ENCODE measurements at places on chromosomes 5 and 9.

- no peak for DNase-seq
These were observed 33.7 kb upstream of the MVB12B start for GRCh38 chr9:126292736-126293521.

DNA sequence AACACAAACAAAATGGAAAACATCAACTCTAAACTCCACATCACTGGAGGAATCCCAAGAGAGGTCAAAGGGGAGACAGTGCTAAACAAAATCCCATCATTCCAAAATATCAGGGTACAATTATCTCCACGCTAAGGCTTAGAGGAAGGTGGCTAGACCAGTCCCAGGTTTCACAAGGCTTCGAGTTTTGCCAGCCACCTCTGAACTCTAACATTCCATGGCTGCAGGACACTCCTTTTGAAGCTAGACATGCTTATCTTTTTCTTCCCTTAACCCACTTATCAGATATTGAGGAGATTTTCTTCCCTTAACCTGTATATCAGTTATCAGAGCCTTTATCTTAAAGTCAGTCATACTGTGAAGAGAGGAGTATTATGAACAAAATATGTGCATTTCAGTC, 53.3 kb downstream of the GLDC start:
- DNase-seq: no peak

- no peak for DNase-seq
These were observed 91.1 kb downstream of the NR6A1 start for GRCh38 chr9:124680049-124680448.

- no peak for DNase-seq
These were observed 68.1 kb upstream of the GGTA1 start for GRCh38 chr9:121567500-121568342.

GRCh38 chr5:157382996-157383800, 76.8 kb upstream of the NIPAL4 start:
- DNase-seq: no peak

- no peak for DNase-seq
These were observed 24.5 kb downstream of the PCSK5 start for GRCh38 chr9:75914883-75915452.

- DNase-seq: no peak
These were observed 1.4 kb downstream of the SNX18 start for GRCh38 chr5:54518818-54519508.

Measured in activated CD4-positive, alpha-beta T cell treated with anti-CD3 and anti-CD28 coated beads for 4 hours (primary cell).